ENCODE measurements at places on chromosomes 2 and 18.

DNA sequence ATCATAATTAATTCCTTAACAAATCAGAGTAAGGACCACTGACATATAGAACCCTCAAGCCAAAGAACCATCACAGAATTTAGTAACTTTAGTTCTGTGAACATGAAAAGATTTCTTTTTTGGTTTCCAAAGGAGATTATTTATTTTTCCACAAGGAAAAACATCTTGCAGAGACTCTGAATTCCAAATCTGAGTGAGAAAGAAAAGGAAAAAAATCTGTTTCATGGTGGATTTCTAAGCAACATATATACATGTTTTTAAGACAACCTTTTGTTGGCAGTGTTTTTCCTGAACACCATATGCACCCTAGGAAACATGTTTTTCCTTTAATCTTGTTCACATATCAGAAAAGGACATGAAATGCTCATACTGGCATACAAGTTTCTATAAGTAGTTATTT is 149.8 kb downstream of the AGPS start:
- DNase-seq, result no peak

GRCh38 chr2:147600223-147600622 is 244.6 kb upstream of the ACVR2A start:
- no peak for DNase-seq

- no peak for DNase-seq
These were observed 39.1 kb downstream of the MRPL35 start for GRCh38 chr2:86238354-86238753.

- DNase-seq, result no peak
These were observed 125.4 kb upstream of the MYCN start for GRCh38 chr2:15814946-15815345.

- no peak for DNase-seq
These were observed 56.1 kb downstream of the LHCGR start for GRCh38 chr2:48699348-48699930.

Data from sciatic nerve (tissue), 2 donors.